Astrocyte (in vitro differentiated cells and primary cell): ENCODE measurements at places on chromosomes 1 and 21.

DNA sequence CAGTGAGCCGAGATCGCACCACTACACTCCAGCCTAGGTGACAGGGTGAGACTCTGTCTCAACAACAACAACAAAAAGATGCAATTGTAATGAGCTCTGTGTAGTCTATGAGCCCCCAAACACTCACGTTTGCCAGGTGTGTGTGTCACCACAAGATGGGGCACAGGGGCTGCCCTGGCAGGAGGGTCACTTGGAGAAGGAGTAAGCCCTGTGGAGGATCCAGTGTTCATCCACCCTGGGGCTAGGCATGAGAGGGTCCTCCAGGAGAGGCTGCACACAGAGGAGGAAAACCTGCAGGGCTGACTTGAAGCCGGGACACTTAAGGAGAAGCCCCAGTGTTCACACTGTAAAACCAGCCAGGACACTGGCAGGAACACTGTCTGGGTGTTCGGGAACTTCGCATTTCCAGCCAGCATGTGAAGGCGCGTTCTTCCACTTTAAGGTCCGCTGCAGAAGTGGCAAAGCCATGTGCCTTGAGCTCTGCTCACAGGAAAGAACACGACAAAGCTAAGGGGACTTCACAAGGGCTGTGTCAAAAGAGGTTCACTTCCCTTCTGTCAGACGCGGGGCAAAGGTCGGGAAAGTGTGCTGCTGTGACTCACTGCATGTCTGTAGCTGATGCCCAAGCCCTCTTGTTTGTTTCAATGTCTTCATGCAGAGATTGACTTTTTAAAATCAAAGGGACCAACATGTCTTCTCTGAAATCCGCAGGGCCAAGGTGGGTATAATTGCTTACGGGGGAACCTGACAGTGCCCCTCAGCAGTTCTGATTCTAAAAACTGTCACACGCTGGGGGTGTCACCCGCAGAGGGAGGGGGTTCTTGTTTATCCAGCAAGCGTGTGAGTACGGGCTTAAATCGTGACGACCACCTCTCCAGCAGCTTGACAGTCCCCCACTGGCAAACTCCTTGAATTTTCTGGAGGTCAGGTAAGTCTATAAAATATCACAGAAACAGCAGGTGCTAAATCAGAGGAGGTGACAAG lies 102.8 kb downstream of the RIPK4 start:
- no peak for DNase-seq

DNA sequence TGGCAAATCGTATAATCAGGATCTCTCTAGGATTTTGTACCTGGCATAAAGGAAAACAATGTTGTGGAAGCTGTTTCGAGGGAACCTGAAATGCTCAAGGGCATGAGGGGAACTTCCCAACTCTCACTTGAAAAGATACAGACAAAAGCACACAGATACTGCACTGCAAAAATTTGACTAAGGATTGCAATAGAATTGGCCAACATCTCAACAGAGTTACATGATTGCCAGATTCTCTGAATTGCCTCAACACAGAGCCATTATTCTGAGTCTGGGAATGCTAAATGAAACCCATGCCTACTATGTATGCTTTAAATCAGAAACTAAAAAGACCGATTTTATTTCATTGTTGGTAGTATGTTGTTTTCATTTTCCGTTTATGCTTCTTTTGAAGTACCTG lies 16.0 kb downstream of the KRTAP19-8 start:
- DNase-seq: no peak

DNA sequence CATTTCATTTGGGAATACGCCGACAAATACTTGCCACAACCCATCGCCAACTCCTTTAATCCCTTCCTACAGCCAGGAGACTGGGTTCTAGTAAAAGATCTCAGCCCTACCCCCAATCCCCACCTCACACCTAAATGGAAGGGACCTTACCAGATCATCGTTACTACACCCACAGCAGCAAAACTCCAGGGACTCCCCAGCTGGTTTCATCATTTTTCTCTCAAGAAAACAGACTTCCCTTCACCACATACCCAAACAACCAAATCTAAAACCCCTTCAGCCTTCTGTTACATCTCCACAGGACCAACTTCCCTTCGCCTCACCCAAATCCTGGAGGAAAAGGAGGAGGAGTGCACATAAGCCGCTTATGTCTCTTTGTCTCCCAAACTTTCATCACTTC lies 23.7 kb upstream of the SLC2A5 start:
- DNase-seq: no peak

- no peak for DNase-seq
Observed at GRCh38 chr1:224170748-224171478, 12.1 kb upstream of the DEGS1 start.

GRCh38 chr21:29265690-29266479 lies 32.8 kb upstream of the BACH1 start:
- DNase-seq: no peak

DNA sequence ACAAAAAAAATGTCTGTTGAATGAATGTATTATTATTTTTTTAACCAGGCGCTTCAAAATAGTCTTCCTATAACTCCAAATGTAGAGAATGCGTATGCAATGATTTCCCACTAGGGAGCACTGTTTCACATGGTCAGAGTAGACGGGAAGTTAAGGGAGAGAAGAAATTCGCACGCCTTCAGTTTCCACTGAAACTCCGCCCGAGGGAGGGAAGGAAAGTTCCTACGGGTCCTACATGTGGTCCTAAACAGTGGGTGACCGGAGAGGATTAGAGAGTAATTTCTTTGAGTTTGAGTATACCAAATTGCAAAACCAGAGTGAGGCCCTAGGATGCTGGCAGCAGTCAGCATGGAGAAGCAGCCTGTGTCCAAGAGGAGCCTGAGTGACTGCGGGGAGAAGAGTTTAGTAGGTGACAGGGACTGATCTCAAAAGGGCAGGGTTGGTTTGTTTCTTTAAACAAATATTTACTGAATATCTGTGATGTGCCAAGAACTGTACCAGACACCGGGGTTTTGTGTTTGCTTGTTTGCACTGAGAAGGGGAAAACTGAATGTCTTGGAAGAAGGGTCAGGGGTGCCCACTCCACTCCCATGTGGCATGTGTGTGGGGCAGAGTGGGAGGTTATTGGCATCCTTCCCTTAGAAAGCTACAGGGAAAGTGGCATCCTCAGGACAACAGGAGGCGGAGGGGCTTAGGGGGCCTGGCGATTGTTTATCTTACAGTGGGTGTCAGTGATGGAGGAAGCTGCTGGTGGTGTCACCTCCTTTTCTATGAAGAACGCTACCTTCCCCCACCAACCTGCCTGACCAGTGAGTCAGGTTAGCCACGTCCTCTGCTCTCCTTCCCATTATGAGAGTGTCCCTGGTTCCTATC lies 22.8 kb downstream of the RNU5D-1 start:
- DNase-seq: peak; percentile 30

- peak; percentile 74 for DNase-seq
Observed at GRCh38 chr1:203278082-203278884, 27.0 kb upstream of the BTG2 start.

GRCh38 chr1:206112600-206113301 lies 4.4 kb downstream of the AVPR1B start:
- no peak for DNase-seq

DNA sequence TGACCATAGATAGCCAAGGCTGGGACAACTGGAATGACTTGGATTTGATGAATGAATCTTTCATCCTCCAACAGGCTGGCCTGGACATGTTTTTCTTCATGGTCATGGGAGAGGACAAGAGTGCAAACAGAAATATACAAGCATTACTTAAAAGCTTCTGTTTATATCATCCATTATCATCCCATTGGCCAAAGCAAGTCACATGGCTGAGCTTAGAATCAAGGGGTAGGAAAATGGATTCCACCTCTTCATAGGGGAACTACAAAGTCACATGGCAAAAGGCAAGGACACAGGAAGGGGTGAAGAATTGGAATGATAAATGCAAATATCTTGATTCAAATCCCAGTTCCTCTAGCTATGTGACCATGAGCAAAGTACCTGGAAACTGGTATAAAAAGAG lies 90.2 kb upstream of the BARHL2 start:
- DNase-seq: no peak

DNA sequence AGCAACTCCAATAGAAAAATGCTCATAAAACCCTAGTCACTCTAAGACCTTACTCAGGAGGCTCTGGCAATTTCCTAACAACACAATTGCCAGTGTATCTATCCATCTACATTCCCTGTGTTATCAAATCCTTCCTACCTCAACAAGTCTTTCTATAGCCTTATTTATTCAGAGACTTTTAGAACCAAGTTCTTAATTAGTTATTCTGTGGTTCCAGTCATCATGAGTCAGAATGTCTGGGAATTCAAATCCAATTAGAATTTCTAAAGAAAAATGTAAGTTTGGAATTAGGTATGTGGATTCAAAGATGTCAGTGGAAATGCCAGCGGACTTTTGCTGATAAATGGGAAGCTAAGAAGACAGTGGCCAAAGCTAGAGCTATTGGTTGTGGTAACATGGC lies 302.6 kb upstream of the C1orf87 start:
- peak; percentile 65 for DNase-seq

DNA sequence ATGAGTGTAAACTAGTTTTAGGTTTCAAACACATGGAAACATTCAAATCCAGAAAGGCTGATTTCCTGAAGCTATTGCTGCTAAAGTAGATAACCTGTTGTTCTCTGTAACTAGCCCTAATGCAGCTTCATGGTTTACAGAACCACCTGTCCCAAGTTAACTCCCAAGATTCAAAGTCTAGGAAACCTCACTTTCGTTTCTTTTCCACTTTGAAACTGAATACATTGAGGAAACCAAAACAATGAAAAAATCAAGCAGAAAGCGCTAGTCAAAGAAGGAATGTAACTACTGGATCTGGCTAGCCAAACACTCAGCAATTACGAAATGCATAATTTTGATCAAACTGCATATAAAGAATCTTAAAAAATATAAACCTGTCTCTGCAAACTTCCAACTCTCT lies 17.8 kb downstream of the SLC16A1 start:
- DNase-seq: no peak

- no peak for DNase-seq
Observed at GRCh38 chr1:36920371-36920770, 113.9 kb downstream of the GRIK3 start.

GRCh38 chr1:43005460-43006361 lies 47.0 kb upstream of the SLC2A1 start:
- no peak for DNase-seq

DNA sequence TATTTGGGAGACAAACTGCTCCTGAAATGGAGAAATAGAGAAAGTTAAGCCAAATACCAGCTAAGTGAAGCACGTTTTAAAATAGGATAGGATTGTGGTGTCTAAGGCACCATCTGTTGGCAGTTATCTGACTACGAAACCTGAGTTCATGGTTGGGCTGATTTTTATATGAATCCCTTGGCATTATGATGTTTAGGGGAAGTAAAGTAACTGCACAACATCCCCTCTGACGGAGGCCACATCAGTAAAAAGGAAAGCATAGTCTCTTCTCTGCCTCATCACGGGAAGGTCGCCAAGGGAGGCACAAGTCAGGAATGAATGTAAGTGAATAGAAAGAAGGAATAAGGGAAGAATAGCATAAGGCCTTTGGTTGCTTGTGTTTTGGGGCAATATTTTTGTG lies 128.0 kb downstream of the PRRX1 start:
- no peak for DNase-seq

- no peak for DNase-seq
Observed at GRCh38 chr1:41313661-41314131, 47.5 kb upstream of the FOXO6 start.

- DNase-seq: no peak
Observed at GRCh38 chr1:179924268-179924667, 30.3 kb upstream of the CEP350 start.
